ENCODE measurements at places on chromosomes 1 and 21.

- no peak for DNase-seq
These were observed 80.3 kb downstream of the SCMH1 start for GRCh38 chr1:41161846-41162245.

DNA sequence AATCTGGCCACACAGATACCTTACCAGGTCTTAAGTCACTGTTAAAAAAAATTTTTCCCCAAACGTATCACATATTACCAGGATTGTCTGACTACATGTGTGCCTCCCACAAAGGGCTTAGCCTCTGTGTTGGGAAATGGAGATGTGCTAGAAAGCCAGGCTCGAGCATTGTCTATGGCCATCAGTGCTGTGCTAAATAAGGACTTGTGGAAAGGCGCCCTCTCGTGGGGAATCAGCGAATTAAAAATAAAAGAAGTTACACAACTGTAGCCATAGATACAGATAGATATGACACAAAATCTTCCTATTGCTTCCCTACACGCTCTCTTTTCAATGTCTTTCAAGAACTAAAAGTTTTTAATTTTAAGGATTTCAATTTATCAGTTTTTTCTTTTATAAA lies 47.5 kb upstream of the CRNN start:
- DNase-seq = peak; percentile 28

- no peak for DNase-seq
These were observed 91.2 kb upstream of the PGBD5 start for GRCh38 chr1:230517326-230517725.

DNA sequence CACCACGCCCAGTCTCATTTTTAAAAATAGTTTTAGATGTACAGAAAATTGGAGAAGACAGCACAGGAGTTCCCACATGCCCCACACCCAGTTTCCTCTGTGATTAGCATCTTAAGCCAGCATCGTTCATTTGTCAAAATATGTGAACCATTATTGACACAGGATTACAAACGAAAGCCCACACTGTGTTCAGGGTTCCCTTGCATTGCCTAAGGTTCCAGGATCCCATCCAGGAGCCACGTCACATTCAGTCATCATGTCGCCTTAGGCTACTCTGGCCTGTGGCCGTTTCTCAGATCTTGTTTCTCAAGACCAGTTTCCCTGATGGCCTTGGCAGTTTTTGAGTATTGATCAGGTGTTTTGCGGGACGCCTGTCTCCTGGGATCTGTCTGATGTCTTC lies 34.7 kb upstream of the TNFRSF1B start:
- DNase-seq = no peak

- no peak for DNase-seq
These were observed 548.8 kb upstream of the ADAMTS5 start for GRCh38 chr21:27515676-27516075.

DNA sequence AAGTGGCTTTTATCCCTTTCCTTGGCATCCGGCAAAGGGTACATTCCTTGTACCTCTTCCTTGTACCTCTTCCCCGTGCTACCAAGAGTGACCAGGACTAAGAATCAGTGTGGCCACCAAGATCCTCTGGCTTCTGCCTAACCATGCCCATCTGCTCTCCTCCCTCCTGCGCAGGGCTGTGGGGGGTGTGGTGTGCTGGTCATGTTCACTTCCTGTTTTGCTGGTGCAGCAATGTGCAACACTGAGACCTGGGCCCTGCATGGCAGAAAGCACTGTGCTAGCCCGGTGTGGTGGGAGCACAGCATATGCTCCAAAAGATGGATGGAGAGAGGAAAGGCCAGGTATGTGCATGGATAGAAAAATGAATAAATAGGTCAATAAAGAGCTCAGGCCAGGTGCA lies 33.3 kb upstream of the TENT5C start:
- DNase-seq = no peak

- DNase-seq = no peak
These were observed 442 bp upstream of the PPP1R12B start for GRCh38 chr1:202348005-202348508.

DNA sequence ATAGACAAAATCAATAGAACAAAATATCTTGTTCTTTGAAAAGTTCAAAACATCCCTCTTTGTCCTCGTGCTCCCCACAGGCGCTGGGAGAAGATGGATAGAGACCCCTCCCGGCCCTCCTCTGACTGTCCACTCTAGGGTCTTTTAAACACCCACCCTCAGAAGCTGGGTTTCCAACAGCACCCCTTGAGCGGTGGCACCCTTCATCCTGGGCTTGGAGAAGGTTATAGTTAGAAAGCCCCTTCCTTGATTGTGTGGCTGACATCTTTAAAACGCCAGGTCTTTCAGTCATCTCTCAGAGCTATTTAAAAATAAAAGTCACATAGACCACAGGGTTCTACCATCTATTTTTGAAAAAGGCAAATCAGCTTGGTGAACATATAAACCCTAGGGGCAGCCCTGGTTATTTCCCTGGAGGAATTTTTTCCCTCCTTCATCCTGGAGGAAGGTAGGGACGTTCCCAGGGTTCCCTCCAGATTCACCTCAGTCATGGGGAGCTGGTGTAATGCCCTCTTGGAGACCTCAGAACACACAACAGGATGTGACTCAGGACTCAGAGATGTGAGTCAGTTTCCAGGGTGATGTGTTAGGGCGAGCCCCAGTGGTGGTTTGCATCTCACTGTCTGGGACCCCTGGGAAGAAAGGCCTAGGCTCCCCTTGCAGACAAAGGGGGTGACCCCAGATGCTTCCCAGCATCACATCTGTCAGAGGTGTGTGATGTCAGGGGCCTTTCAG lies 138.5 kb downstream of the CLIC6 start:
- DNase-seq = peak; percentile 91

DNA sequence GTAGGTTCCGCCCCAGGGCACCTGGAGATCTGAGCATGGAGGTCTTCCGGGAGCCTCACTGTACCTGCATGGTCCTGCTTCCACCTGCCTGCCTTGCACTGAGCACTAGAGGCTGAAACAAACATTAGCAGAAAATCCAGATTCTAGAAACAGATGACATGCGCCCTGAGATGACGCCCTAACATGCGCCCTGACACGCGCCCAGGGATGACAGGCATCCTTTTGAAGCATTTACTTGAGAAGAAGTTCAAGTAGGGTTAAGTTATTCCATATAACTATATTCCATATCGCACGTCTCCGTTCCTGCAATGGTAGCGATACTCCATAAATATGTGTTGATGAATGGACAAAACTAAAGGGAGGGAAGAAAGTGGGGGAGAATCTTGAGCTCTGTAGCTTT lies 13.7 kb downstream of the ACTA1 start:
- DNase-seq = no peak

DNA sequence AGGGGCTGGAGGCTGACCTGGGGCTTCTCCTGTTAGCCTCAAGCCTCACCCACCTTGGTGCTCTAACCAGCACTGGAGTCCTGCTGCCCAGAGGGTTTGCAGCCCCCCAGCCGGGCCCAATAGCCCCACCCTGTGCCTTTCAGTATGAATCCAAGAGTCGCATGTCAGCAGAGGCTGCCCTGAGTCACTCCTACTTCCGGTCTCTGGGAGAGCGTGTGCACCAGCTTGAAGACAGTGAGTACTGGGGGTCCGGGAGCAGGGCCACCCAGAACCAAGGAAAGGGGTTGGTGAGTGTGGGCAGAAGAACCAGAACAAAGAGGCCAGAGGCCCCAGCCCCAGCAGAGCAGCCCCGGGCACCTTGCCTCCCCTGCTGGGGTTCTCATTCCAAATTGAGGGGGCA lies 25.6 kb downstream of the CDK18 start:
- DNase-seq = no peak

GRCh38 chr1:236287757-236288619 lies 6.2 kb upstream of the ERO1B start:
- peak; percentile 38 for DNase-seq

DNA sequence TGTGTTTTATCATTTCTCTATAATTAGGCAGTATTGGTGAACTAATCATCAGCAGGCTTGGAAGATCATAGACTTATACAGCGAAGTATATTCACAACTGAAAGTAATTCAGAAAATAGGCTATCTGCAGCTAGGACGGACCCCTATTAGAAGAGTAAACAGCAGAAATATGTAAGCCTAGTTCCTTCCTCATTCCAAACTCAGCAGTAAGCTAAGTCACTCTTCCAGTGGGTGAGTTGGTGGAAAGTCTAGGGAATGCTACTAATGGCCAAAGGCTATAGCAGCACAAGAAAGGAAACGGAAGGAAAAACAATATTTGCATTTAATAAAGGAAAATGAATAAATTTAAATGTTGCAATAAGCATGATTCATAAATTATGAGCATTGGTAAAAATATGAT lies 918.1 kb upstream of the TMPRSS15 start:
- no peak for DNase-seq

GRCh38 chr21:29098156-29098555 lies 24.7 kb upstream of the CCT8 start:
- no peak for DNase-seq

DNA sequence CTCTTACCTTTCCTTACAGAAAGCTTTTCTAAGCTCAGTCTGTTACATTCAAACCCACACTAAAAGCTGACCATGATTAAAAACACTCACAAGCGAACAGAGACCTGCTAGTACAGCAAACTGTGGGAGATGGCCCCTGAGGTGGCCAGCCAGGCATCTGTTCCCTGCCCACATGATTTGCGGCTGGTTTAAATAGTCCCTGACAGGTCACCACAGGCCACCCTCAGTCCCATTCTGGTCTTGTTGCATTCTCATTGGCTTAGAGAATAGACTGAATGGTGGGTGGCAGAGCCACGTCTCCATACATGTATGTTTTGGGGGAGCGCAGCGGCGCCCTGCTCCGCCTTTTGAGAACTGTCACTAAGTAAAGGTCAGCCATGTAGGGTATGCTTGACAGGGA lies 2.3 kb upstream of the ACTA1 start:
- no peak for DNase-seq

DNA sequence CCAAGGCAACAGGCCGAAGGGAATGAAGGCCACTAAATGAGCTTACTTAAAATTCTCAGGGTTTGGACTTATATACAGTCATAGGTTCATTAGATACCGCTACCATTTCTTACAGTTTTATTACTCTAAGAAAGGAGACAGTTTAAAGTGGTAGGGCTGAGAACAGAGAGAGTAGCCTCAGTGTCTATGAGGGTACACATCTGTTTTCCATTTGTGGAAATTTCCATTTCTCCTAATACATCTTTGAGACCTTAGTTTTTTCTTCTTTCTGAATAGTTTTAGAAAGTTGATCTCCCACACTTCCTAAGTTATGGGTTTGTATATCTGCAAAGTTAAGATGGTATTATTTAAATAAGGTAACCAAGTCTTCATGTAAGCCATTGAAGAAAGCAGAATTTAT lies 1279.1 kb downstream of the NCAM2 start:
- no peak for DNase-seq

DNA sequence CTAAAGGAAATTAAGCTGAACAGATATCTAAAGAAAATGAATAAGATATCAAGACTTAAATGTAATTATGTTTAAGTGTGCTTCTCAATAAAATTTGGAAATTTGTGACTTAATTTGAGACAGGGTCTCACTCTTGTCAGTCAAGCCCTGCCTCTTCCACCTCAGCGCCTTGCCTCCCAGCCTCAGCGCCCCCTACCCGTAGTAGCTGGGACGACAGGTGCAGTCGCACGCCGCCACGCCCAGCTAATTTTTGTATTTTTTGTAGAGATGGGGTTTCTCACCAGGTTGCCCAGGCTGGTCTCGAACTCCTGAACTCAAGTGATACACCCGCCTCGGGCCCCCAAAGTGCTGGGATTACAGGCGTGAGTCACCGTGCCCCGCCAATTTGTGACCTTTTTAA lies 117.0 kb downstream of the CLEC20A start:
- DNase-seq = no peak

GRCh38 chr1:40868051-40868723 lies 6.0 kb upstream of the CITED4 start:
- DNase-seq = peak; percentile 41

DNA sequence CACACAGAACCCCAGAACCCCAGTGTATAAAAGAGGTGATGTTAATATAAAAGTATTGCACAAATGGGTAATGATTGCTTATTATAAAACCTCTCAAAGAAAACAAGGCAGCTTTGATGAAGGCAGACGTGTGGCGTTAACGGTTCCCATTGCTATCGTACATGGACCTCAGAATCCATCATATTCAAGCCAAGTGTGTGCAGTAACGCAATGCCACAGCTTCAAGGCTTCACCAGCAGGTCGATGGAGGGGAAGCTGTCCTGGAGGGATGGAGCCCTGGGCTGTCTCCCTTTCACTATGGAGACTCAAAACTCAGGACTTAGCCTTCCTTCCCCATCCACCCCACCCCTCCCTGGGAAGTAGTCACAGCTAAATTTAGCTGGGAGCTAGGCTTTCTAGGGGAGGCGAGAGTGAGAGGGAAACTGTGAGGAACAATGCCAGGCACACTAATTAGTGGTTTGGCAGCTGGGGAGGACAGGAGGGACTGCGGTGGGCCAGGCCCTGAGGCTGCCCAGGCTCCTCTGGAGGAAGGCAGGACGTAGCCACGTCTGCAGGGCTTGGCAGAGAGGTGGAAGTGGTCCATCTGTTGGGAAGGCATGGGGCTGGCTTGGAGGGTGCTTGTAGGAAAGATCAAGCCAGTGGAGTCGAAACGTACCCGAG lies 121.2 kb downstream of the HMGB4 start:
- peak; percentile 66 for DNase-seq

GRCh38 chr1:245091171-245091621 lies 63.6 kb upstream of the KIF26B start:
- DNase-seq = no peak

DNA sequence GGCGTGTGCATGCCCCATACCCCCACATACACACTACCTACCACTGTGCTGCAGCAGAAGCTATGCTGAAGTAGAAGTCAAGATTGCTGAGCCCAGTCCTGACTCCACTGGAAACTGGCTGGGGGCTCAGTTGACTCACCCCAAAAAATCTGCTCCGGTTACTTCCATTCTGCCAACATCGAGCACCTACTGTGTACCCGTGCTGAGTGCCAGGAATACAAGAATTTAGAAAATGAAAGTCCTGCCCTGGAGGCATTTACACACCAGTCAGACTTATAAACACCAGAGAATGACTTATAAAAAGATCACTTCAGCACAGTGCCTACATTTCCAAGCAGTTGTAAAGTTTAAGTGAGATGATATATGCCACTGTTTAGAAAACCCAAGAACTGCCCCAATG lies 99.1 kb downstream of the NMNAT2 start:
- DNase-seq = no peak

GRCh38 chr1:151816548-151817352 lies 11.5 kb upstream of the LINGO4 start:
- DNase-seq = no peak

DNA sequence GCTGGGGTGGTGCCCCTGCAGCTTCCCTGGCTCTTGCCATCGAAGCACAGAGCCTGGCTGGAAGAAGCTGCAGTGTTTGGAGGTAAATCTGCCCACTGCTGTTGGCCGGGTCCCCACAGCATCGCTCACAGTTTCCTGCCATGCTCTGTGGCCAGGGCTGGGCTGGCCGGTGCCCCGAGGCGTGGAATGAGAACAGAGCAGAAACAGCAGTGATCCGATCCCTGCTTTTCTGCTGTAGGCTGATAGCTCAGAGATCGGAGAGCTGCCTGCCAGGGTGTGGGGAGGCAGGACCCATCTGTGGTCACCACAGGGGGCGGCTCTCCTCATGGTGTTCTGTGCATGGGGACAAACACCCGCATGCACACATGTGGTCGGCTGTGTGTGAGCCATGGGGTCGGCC lies 11.5 kb downstream of the SLC45A1 start:
- no peak for DNase-seq
